ENCODE measurements at places on chromosomes 6 and 20.
A peak's percentile ranks its signal among the peaks of the same experiment; 100 is the strongest.

GRCh38 chr6:47034421-47034820 lies 7.7 kb downstream of the ADGRF1 start:
- no peak for DNase-seq

- no peak for DNase-seq
These were observed 342.0 kb downstream of the SOX4 start for GRCh38 chr6:21935561-21936028.

GRCh38 chr6:30543821-30544220 lies 12.5 kb downstream of the GNL1 start:
- peak; percentile 40 for DNase-seq

DNA sequence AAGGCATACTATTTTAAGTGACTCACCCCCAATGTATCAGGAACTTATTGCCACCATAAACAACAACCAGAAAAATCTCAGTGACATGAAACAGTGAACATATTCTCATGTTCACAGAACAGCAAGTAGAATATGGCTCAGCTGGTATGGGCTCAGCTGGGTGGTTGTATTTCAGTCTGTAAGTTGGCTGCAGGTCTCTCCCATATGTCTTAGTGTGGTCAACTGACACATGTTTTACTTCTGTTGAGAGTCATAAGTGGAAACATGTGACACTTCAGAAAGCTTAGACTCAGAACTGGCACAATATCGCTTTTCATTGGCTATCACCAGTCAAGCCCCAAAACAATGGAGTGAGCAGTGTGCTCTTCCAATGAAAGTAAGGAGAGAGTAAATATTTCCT lies 574.1 kb downstream of the HAO1 start:
- no peak for DNase-seq

DNA sequence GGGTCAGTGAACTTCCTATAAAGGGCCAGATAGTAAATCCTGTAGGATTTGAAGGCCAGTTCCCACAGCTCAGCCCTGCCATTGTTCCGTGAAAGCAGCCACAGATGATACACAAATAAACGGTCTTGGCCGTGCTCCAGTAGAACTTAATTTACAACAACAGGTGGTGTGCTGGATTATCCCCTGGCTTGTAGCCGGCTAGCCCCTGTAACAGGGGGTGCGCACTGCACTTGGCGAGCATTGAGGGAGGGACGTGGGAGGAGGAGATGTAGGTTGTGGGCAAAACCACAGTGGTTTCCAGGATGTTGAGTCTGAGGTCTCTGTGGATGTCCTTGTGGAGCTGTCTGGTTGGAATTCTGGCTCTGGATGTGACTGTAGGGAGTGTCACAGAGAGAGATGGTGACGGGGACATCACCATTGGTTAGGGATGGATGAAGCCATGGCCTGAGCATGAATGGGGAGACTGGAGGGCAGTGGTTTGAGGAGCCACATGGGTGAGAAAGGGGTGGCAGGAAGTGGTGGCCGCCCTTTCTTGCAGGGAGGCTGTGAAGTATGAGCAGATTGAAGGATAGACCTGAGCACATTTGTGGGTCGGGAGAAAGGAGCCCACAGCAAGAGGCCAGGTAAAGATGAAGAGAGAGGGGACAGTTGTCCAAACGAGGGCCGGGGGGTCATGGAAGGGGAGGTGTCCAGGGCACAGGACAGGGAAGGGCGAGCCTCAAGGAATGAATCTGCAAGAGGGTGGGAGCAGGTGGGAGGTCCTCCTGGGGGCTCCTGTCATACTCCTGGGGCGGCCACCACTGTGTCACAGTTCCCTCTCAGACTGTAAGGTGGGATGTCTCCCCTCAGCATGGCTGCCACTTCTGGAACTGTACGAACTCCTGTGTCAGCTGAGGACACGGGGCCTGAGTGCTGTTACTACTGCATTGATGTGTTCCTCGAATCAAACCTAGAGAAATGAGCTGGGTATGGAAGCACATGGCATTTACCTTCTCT lies 53.6 kb downstream of the CDH26 start:
- DNase-seq, result no peak

Data from T-cell (primary cell).